ENCODE measurements at places on chromosomes 7 and 10.

GRCh38 chr10:132030898-132031463 is 34.8 kb upstream of the JAKMIP3 start:
- DNase-seq: no peak

- no peak for DNase-seq
These were observed 634.2 kb upstream of the COBL start for GRCh38 chr7:51950813-51951212.

DNA sequence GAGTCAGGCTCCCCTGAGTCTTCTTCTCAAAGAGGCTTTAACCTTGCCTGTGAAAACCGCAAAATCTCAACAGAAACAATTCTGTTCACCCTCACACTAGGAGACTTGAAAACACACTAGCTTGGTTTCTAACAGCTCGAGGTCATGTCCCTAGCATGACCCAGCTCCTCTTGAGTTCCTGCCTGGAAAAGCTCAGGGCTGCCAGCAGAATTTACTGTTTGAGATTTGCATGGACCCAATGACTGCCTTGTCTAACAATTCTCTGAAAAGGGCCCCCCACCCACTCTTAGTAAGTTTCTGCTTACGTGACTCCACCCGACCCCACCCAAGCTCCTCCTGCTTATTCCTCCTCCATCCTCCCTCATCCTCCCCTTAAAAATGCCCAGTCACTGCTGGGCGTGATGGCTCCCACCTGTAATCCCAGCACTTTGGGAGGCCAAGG is 85.1 kb upstream of the KMT2C start:
- DNase-seq: no peak

- no peak for DNase-seq
These were observed 195.0 kb downstream of the DNAJC1 start for GRCh38 chr10:21808550-21808949.

GRCh38 chr10:131849591-131850382 is 51.0 kb upstream of the PPP2R2D start:
- no peak for DNase-seq

DNA sequence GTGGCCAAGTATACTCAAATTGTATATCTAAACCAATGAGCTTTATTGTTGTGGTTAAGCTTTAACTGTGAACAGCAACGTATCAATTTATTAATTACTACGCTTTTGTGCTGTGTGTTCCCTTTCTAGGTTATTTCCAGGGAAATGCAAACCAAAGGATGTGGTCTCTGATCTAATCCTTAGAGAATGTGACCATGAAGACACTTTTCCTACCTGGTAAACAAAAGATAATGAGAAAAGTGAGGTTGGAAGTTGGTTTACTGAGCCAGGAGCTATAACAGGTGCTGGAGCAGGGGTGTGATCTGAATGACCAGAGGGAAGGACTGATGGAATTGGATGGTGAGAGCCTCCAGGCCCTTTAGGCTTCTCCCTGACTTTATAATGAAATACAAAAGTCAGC is 25.4 kb upstream of the CALU start:
- DNase-seq: no peak

GRCh38 chr7:158827411-158828132 is 1.7 kb downstream of the ESYT2 start:
- no peak for DNase-seq

DNA sequence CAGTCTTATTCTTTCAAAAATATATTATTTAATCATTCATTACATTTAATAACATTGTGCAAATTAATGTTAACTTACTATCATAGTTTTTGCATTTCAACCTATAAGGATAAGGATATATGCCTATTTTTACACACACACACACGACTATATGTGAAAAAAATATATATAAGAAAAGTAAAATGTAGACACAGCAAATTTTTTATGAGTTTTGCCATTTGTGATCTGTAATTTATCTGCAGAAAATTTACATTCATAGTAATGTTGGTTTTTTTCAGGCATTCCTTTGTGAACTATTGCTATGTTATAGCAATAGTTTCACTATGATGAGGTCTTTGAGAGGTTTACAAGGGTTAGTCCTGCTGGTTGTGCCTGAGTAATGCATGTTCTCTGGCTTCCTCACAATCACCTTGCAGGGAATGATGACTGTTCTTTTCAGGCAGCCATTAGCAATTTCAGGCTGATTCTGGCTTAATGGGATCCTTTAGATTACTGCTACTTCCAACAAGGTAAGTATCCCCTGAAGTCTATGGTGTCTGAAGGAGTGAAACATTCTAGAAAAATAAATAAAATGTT is 183.7 kb upstream of the CDK1 start:
- DNase-seq: no peak

GRCh38 chr10:122279725-122280141 is 8.6 kb downstream of the BTBD16 start:
- DNase-seq: no peak

DNA sequence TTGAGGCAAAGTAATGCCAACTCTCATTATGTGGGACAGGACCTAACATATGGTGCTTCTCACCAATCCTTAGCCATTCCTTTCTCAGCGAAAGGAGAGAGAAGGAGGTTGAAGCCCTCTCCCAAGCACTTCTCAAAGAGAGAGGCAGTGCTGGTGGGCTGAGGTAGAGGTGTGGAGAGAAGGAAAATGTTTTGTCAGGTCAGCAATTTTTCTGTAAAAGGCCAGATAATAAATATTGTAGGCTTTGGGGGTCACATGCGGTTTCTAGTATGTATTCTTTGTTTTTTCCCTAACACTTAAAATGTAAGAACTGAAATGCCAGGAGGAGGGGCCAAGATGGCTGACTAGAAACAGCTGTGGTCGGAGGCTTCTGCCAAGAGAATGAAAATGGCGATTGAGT is 225.0 kb upstream of the NPY start:
- DNase-seq: no peak

- no peak for DNase-seq
These were observed 115.1 kb downstream of the GNAI1 start for GRCh38 chr7:80249619-80250295.

GRCh38 chr7:135217645-135218509 is 6.6 kb upstream of the WDR91 start:
- no peak for DNase-seq

GRCh38 chr7:33959676-33960075 is 54.3 kb downstream of the BMPER start:
- DNase-seq: no peak

GRCh38 chr7:131244259-131244852 is 83.3 kb upstream of the MKLN1 start:
- no peak for DNase-seq

DNA sequence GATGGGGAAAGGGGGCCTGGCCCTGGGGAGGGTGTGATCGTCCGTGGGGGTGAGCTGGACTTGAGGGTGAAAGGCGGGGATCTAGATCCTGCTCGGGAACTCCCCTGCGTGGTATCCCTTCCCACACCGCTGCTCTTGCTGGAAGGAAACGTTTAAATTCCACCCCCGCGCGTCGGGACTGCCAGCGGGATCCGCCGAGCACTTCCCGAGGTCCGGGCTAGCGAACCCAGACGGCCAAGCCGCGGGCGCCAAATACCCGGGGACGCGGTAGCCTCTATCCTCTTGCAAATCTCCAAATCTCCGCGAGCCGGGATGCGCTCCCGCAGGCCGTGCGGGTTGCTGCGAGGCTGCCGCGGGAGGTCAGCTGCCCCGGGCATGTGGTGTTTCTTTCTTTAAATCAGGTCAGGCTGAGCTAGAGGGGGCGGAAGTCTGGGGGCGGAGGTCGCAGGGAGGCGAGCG is 904 bp downstream of the NPTX2 start:
- no peak for DNase-seq

- no peak for DNase-seq
These were observed 501.8 kb downstream of the GATA3 start for GRCh38 chr10:8556321-8556720.

GRCh38 chr7:1995426-1995825 is 237.3 kb downstream of the MAD1L1 start:
- no peak for DNase-seq

DNA sequence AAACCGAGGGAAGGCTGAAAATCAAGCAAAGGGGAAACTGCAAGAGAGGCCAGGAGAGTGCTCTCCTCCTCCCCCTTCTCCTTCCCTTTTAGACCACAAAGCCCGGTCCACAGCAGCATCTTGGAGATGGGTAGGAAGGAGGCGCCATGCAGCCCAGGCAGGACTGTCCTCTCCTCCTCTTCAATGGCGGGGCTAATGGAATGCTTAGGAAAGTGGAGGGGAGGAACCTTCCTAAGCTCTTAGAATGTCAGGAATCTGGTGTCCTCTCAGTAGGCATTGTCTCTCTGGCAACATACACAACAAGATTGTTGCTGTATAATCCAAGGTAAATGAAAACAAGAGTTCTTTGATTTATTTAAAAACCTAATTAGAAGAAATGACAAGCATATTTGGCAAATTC is 185.1 kb downstream of the DGKI start:
- DNase-seq: no peak

DNA sequence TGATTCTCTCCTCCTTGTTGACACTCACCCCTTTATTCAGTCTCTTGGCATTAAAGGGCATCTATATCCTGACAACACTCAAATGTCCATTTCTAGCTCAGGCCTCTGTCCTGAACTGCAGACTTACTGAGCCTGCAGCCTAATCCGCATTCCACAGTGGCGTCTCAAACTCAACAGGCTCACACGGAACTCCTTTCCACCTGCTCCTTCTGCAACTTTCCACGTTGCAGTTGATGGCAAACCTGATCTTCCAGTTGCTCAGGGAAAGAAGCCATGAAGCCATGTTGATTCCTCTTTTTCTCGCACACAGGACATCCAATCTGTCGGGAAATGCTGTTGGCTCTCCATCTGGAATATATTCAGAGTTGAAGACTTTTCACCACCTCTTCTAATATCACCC is 522.4 kb downstream of the CCSER2 start:
- no peak for DNase-seq

GRCh38 chr7:48107926-48108472 is 18.9 kb downstream of the UPP1 start:
- DNase-seq: no peak

DNA sequence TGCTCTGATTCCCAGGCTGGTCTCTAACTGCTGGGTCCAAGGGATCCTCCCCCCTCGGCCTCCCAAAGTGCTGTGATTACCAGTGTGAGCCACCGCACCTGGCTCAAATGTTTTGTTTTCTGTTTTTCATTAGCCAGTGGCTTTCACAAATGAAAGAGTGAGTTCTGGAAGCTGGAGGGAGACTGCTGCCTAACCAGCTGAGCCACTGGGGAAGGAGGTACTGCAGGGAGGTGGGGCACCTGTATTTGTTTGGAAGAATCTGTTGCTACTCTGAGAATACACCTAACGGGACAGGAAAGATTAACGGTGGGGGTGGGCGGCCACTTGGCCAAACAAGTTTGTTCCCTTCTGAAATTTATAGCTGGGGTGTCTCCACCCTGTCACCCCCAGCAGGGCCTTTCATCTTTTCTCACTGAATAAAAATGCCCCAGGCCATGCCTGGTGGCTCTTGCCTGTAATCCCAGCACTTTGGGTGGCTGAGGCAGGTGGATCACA is 4.7 kb downstream of the STOX1 start:
- no peak for DNase-seq

DNA sequence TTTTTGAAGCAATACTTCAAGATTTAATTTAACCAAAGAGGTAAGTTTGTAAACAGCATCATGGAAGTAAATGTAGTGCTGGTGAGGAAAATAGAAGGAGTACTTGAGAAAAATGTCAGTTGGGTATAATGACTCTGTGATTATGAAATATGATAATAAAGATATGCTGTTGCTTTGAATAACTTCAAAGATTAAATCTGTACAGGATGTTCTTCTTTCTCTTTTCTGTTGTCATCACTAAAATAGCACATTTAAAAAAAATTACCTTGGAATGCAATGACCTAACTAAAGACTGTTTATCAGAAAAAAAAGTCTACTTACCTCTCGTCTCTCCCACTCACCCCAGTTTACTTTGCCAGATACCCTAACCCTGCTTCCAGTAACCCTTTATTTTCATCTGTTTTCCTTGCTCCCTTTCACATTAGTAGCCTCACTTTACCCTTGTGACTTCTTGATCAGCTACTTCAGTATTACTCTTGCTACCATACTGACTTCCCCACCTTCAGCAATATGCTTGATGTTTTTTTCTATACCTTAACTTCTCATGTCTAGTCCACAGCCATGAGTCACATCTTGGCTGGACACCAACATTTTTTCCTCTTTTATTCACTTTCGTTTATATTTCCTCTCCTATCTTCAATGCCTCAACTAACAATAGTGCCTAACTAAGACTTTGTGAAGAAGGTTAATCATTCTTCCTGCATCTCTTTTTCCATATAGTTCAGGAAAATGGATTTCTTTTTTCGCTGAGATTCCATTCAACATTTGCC is 29.7 kb upstream of the TAS2R16 start:
- no peak for DNase-seq

- DNase-seq: no peak
These were observed 74.1 kb downstream of the VIPR2 start for GRCh38 chr7:159070431-159071148.

DNA sequence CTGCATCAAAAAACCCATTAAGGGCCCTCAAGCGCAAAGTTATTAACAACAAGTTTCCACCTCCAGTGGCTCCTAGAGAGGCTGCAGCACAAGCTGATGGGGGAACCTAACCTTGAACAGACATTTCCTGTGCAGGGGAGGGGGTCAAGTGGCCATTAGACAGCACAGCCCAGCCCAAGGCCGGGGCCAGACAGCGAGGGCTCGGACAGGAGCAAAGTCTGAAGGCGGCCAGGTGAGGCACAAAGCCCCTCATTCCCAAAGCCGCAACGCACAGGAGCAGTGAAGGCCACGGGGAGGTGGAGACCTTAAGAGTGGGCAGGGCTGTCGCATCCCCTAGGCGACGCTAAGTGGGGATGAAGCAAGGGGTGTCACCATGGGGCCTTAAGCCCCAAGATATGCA is 73.2 kb upstream of the ZNF746 start:
- DNase-seq: no peak

DNA sequence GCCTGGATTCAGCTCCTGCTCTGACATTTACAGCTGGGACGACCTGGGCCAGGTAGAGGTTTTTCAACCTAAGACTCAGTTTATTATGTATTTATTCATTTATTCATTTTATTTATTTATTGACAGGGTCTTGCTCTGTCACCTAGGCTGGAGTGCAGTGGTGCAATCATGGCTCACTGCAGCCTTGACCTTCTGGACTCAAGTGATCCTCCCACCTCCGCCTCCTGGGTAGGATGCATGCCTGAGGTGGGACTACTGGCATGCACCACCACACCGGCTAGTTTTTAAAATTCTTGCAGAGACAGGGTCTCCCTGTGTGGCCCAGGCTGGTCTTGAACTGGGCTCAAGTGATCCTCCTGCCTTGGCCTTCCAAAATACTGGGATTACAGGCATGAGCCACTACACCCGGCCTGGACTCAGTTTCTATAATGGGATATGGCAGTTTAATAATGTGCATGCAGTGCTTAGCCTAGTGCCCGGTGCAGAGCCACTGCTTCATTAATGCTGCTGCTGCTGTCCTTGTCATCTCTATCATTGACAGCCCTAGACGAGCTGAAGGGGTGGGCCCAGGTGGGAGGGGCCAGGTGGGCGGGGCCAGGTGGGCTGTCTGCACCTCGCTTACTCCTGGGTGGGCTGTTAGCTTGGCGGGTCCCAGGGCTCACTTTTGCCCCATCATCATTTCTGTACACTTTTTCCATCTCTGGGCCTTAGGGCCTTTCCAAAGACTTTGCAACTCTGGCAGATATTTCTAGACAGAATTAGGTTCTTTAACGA is 92.6 kb downstream of the LHPP start:
- no peak for DNase-seq
